ENCODE measurements at places on chromosomes 5 and 9.

GRCh38 chr5:151251621-151252020 lies 1.4 kb upstream of the GM2A start:
- DNase-seq = no peak

DNA sequence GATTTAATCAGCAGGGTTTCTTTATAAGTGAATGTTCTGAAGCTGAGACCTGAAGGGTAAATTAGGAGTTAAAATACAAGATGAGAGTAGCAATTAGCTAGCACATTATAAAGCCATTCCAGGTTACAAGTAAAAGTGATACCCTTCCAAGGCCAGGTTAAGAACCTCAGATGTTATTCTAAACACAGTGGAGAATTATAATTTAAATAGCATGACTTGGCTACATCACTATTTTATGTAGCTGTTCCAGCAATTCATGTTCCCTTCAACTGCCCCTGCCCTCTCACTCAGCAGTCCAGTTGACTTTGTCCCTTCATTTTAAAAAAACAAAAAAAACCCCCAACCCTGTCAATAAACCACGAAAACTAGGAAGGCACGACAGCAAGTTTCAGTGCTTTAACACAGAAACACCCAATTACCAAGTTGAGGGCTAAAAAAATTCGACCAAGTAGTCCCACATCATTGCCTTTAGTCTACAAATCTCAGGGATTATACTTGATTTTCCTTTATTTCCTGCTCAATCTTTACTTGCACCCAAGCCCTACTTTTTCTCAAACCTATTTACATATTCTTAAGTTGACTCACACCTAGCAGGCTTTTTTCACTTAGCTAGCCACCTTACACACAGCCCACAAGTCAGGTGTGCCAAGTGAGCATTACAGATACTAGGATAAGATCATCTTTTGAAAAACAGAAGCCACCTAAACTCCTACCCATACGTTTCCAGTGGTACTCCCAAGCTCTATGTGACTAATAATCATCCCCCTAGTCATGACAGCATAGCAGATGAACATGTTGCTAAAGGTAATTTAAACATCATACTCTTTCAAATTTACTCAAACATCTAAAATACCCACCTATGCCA lies 3.4 kb downstream of the RPL37 start:
- DNase-seq = no peak

DNA sequence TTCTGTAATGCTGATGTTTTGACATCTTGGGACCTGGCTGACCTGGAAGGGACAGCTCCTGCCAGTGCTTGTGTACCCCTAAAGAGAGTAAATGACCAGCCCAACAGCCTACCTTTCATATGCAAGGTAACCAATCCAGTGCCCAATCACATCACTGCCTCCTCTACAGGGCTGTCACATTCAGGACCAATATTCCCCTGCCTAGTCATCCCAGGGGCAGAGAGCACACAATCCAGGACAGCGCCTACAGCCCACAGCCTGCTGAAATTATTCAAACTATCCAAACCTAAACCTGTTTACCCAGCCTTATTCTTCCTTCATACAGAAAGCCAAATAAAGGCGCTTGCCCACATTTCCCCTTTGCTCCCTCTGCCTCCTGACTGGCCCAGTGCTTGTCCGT lies 284.1 kb downstream of the CTNND2 start:
- no peak for DNase-seq

- no peak for DNase-seq
Observed at GRCh38 chr5:122424132-122424531, 112.1 kb downstream of the SNCAIP start.

DNA sequence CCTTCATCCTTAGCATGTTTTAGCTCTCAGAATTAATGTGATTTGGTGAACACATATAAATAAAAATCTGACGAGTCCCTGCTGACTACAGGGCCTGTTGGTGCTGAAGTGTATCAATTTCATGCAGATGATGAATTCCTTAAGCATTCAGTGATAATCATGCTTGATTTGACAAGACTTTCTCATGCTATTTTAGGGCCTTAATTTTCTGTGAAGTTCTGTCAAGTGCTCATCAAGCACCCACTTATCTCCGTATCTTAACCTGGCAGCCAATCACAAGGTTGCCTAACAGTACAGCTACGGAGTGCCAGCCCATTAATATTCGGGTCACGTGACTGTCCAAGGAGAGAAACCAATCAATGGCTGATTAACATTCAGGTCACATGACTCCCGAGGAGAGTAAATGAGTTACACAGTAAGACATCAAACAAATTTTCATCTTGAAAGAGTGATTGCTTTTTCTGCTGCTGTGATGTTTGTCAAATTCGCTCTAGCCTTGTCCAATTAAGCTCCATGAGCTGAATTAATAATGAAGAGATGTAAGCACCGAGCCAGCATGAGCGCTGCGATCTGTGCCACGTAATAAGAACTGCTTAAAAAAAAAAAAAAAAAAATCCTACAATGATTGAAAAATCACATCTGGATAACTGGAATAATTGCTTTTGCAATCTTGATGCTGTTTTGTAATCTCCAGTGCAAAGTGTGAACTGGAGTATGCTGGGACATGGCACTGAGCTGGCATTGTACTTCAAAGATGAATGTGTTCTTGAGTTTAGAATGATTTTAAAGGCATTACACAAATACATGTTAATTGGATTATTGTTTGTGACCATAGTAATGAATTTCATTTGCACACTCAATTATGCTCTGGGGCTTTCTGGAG lies 104.3 kb upstream of the SPATA31D4 start:
- DNase-seq = no peak

DNA sequence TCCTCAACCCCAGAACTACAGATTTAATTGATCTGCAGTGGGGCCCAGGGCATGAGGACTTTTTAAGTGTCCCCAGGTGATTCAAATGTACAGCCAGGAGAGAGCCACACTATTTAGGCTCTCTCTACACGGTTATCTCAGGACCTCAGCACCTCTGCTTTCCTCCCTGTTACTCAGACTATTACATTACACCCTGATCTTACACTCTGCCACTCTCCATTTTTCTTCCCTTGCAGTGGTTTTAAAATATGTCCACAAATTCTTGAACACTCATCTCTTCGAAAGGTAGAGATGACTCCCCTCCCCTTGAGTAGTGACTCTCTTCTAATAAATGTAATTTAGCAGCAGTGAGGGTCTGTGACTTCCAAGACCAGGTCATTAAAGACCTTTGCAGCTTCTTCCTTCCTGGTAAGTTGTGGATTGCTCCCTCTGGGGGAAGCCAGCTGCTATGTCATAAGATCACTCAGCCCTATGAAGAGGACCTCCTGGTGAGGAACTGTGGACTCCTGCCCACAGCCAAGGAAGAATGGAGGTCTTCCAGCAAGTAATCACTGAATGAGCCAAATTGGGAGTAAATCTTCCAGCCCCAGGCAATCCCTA lies 87.5 kb upstream of the SSBP2 start:
- no peak for DNase-seq

- no peak for DNase-seq
Observed at GRCh38 chr9:126343271-126343700, 16.7 kb downstream of the MVB12B start.

DNA sequence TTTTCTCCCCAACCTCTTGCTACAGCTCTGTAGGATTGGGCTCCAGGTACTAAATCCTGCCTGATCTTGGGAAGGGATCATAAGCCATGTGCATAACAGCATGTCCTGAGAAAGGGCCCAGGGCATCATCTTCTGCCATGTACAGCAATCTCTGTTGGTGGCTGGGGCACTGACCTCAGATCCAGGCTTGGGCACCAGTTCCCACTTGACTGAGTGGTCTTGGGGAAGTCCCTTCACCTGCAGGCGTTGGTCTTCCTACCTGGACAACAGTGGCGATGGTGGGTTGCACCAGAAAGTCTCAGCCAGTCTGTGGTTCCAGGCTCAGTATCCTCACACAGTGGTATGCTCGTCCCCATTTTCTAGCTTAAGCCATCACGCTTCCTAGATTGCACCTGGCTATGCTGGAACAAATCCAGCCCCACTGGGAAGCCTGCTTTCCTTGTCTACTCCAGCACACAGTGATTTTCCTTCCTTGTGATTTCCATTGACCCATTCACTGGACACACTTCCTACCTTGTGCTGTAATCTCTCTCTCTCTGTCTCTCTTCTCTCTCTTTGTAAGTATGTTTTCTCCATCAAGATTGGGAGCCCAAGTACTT lies 121.7 kb upstream of the PITX1 start:
- DNase-seq = no peak

DNA sequence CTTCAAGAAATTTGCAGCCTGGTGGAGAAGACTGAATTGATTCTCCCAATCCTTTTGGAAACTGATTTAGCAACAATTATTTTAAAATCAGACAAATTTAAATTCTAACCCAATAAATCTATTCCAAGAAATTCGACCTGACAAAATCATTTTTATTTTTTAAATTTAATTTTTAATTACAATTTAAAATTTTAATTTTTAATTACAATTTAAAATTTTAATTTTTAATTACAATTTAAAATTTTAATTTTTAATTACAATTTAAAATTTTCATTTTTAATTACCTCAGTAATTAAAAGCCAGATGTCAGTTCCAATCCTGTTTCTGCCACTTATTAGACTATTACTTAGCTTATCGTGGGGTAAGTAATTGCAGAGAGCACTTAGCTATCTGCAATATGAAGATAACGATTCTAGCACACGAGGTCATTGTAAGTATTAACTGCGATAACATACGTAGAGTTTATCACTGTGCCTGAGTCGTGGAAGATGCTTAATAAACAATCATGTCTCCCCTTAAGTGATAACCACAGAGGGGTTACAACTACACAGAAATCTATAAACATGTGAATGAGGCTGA lies 346.4 kb upstream of the SLC24A2 start:
- DNase-seq = no peak

DNA sequence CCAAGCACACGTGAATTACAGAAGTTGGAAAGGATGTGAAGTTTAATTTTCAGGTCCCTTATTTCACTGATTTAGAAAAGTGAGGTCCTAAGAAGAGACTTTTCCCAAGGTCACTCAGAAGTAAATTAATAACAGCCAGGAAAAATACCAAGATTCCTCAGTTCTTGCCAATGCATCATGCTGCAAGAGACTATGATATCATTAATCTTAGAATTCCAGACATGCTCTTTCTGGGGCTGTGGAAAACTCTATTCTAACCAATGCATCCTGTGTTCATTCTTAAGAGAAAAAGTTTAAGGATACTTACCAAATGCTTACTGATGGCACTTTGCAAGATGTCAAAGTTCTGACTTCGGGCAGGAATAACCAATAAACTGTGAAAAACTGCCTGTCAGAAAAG lies 42.8 kb downstream of the TEX10 start:
- no peak for DNase-seq

DNA sequence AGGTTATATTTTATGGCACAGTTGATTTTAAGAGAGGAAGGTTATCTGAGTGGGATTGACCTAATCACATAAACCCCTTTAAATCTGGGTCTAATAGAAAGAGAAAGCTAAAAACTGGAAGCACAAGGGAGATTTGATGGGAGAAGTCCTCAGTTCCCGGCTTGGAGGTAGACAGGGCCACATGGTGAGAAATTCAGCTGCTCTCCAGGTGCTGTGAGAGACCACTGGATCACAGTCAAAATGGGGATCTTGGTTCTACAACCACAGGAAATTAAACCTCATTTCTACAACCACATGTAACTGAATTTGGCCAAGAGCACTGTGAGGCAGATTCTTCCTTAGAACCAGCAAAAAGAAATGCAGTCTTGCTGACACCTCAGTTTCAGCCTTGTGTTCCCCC lies 2352.7 kb downstream of the MAT2B start:
- DNase-seq = no peak

DNA sequence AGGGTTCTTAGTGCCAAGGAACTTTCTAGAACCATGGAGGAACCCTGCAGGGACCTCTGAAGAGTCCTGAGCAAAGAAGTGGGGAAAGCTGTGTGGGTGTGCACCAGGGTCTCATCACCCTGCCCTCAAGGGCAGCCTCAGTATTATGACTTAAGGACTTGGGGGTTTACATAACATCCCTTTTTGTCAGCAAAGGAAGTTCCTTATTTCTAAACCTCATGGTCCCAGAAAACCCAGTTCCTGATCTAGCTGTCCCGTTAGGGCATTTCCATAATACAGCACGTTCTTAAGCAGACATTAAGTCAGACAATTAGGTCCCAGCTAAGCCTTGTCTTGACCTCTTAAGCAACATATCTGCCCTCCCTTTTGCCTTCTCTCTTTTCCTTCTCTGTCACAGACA lies 57.3 kb downstream of the DAPK1 start:
- no peak for DNase-seq

GRCh38 chr5:121264605-121265004 lies 587.1 kb upstream of the FTMT start:
- DNase-seq = no peak

- DNase-seq = no peak
Observed at GRCh38 chr5:127486471-127486870, 31.0 kb upstream of the PRRC1 start.

DNA sequence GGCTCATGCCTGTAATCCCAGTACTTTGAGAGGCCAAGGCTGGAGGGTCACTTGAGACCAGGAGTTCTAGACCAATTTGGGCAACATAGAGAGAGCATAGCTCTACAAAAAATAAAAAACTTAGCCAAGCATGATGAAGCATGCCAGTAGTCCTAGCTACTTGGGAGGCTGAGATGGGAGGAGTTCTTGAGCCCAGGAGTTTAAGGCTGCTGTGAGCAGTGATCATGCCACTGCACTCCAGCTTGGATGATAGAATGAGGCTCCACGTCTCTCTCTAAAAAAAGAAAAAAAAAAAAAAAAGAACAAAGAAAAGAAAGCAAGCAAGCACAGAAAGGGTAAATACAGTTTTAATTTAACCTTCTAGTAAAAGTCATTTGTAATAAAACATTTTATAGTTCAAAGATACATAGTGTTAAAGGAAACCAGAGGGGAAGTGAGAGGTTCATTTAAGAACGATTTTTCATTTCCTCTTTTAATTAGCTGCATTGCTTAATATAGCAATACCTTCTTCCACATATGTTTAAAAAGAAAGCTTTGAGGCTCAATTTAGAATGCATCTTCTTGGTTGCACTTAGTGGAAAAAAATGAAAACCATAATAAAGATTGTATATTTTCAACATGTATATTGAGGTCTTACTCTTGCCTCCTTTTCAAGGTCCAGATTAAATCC lies 14.9 kb downstream of the GAPT start:
- DNase-seq = no peak

- DNase-seq = no peak
Observed at GRCh38 chr5:113197456-113198200, 221.0 kb downstream of the DCP2 start.

GRCh38 chr5:1943481-1943880 lies 60.8 kb upstream of the IRX4 start:
- no peak for DNase-seq

DNA sequence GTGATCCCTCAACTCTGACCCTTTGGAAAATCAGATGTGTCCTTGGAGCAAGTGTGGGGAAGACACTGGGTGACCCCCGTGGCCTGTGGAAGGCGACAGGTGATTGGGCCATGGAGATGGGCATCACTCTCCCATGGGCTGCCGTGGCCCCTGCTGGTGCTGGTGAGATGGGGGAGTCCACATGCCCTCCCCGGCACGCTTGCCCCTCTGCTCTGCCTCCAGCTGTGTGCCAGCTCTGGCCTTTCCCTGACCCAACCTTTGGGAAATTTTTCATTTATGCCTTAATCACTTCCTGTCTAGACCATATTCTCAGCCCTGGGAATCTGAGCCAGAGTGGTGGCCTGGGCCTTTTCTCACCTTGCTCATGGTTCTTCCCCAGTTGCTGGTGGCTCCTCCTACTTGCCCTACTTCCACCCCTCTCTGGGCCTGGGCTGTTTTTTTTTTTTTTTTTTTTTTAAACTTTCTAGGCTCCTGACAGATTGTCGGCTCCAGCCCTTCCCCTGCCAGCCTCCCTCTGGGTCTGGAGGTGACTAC lies 56.6 kb downstream of the RGS3 start:
- no peak for DNase-seq

- no peak for DNase-seq
Observed at GRCh38 chr9:33111631-33112030, 35.2 kb upstream of the SMU1 start.

Measured in Panc1 (cell line).